ENCODE measurements at places on chromosomes 7 and 10.

DNA sequence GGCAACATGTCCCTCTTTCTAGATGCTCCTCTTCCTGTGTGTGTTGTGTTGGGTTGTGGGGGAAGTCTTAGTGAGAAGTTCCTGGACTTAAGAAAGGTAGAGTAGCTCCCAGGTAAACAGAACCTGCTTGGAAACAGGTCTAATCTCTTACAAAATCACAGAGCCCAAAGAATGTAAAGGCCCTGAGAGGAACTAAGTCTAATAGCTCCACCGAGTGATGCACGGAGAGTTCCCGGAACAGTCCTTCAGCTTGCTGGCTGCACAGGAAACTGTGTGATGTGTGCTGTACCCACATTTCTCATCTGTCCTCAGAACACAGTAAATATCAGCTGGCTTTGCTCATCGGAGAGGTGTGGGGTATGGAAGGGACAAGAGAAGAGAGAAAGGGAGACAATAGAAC lies 182.6 kb upstream of the LYZL1 start:
- no peak for DNase-seq

DNA sequence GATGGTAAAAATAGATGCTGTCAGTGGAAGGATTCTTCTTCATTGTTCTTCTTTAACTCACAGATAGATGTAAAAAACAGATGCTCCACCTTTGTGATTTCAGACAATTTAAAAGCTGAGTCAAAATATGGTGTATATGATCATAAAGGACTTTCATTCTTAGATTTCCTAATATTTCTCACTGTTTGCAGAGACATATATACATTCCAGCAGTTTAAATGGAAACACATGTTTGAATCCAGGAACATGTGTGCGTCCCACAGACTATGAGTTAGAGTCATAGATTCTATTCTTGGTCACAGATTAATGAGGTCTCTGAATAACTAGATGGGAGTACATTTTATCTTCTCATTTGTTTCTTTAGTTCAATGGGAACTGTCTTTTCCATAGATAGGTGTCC lies 109.6 kb downstream of the BICC1 start:
- no peak for DNase-seq

- DNase-seq = no peak
Observed at GRCh38 chr7:25319707-25320106, 91.4 kb upstream of the NPVF start.

- no peak for DNase-seq
Observed at GRCh38 chr7:107660381-107661080, at the start of gene SLC26A4. Gene SLC26A4, plus strand, starts transcription at chr7:107660828. Its CDS starts 814 bp downstream, at chr7:107661642.

GRCh38 chr7:118306771-118307170 lies 82.3 kb downstream of the ANKRD7 start:
- DNase-seq = no peak

DNA sequence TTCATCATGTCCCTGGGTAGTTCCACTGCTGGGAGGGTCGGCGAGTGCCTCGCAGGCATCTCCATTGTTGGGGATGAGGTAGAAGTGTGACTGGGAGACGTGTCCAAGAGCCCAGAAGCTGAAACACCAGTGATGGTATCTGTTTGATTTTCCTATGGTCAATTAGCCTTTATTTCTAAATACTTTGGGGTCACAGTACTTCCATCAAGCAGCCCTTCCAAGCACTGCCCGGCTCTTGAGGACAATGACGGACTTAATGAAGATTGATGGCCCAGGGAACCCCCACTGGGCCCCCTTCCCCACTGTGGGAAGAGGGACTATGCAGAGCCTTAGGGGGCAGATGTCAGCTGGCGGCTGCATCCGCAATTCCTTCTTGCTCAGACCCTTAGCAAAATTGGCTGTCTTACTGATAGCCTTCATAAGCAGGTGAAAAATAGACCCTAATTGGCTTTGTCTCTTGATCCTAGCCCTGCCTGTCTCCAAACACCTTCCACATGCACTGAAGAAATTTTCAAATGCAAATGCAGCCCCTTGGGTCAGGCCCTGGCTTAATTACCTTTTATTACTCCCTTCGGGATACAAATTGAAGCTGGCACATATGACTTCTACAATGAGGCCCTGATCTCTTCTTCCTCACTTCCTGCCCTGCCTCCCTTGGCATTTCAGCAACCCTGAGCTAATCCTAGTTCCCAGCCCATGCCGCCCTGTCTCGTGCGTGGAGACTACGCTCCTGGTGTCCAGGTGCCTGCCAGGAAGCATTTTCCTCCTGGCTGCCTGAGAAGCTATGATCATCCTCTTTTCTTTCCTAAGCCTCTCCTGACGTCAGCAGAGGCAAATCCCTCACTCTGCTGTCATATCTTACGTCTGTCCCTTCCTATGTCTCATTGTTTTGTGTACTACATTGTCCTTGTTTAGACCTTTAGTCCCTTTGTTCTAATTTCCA lies 124.5 kb upstream of the GDF10 start:
- no peak for DNase-seq

GRCh38 chr10:122733931-122734665 lies 34.5 kb upstream of the C10orf120 start:
- DNase-seq = no peak

GRCh38 chr10:127275793-127276450 lies 79.5 kb upstream of the INSYN2A start:
- no peak for DNase-seq
